Bone marrow (tissue), 2 donors: ENCODE measurements at places on chromosomes 16 and 17.

GRCh38 chr17:48068491-48068961, 20.4 kb downstream of the NFE2L1 start:
- DNase-seq, result no peak

- no peak for DNase-seq
Observed at GRCh38 chr16:58999762-59000161, 265.6 kb upstream of the GOT2 start.

DNA sequence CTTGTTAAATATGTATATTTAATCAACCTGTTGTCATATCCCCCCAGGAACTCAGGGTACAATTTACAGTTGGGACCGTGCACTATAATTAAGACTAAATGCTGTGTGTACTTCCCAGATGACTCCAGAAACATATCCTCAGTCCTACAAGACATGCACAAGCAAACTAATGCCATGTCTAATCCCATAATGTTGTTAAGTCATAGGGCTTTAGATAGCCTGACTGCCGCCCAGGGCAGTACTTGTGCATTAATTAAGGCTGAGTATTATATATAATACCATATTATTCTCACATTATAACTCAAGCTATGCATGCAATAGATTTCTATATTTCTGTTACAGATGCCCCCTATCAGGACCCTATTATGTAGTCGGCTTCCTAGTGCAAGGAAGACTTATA, 20.1 kb upstream of the CPHXL start:
- no peak for DNase-seq

- DNase-seq, result no peak
Observed at GRCh38 chr16:83271123-83271522, 536.7 kb upstream of the HSBP1 start.

GRCh38 chr16:5031601-5032000, 2.1 kb downstream of the NAGPA start:
- DNase-seq, result no peak

- DNase-seq, result no peak
Observed at GRCh38 chr17:51731941-51732722, 426.4 kb downstream of the CA10 start.

DNA sequence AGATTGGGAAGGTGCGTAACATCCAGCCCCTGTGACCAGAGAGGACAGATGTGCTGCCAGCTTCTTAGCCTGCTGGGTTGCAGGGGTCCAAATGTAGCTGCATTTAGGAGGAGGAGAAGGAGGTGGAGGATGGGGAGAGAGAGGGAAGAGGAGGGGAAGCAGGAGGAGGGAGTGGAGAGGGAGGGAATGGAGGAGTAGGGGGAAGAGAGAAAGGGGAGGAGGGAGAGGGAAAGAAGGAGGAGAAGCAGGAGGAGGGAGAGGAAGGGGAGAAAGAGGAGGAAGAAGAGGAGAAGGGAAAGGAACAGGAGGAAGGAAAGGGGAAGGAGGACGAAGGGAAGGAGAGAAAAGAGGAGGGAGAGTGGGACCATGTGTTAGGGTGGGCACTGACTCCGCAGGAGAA, 108.6 kb downstream of the ABCC12 start:
- DNase-seq, result no peak

- DNase-seq, result no peak
Observed at GRCh38 chr16:27085182-27085581, 18.5 kb downstream of the C16orf82 start.

GRCh38 chr17:7650509-7651096, at the start of gene ATP1B2:
TSS of gene ATP1B2 (plus strand) at chr17:7650926. CDS start at chr17:7651519, 593 bp downstream.
- DNase-seq, result peak; percentile 26

GRCh38 chr17:31794111-31794510, 64.9 kb downstream of the COPRS start:
- DNase-seq, result no peak

DNA sequence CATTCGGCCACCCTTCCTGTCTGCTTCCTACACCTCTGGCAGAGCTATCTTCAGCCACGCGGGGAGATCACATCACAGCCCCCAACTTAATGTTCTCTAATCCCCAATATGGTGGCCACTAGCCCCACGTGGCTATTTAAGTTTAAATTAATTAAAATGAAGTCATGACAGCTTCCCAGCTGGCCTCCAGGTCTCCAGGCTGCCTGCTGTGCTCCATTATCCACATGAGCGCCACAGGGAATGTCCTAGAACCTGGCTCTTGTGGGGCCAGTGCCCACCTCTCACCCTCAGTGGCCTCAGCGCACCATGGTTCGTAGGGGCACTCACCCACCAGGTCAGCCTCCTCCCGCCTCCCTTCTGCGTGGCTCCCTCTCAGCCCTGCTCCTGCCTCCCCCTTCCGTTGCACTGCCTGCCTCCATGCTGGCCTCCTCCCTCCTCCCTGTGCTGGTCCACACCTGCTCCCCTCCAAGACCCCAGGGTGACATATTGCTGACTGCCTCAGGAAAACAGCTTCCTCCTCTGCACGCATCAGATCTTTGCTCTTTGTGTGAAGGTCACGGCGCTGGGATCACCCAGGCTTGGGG, 47.7 kb downstream of the IRF8 start:
- no peak for DNase-seq

DNA sequence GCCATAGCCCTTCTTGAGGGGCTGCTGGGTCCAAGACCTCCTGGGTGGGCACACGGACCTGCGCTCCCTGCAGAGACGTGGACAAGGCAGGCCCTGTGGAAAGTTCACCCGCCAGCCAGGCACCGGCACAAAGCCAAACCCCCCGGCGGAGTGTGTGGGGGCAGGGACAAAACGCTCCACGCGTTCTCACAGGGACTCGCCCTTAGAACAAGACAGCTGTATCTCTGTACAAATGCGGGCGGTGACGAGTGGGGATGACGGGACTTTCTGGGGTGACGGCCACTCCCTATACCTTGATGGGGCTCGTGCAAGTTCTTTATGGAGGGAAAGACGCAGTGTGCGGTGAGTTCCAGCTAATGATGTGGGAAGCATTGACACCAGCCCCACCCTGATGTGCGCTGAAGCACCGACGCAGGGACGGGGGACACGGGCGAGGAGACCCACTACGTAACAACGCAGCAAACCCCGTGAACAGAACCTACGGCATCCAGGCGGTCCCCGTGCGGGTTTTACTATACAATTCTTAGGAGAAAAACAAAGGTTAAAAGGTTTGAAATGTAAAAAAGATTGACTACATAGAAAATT, 49.4 kb downstream of the LMF1 start:
- no peak for DNase-seq

DNA sequence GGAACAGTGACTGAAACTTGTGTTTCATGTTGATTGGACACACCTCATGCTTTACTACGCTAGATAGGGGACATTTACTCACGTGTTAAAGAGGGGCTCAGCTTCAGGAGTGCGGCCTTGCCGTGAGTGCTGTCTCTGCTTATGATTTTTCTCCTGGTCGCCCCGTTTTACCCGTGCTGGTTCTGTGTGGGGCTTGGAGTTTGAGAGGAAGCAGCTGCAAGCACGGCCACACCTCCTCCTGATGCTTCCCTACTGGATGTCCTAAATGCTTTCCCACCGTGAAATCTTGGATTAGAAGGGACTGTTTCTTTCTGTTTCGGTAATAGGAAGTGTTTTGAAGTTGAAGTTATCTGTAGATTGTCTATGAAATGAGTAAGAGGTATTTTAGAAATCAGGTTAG, 54.0 kb upstream of the ZNF750 start:
- no peak for DNase-seq

DNA sequence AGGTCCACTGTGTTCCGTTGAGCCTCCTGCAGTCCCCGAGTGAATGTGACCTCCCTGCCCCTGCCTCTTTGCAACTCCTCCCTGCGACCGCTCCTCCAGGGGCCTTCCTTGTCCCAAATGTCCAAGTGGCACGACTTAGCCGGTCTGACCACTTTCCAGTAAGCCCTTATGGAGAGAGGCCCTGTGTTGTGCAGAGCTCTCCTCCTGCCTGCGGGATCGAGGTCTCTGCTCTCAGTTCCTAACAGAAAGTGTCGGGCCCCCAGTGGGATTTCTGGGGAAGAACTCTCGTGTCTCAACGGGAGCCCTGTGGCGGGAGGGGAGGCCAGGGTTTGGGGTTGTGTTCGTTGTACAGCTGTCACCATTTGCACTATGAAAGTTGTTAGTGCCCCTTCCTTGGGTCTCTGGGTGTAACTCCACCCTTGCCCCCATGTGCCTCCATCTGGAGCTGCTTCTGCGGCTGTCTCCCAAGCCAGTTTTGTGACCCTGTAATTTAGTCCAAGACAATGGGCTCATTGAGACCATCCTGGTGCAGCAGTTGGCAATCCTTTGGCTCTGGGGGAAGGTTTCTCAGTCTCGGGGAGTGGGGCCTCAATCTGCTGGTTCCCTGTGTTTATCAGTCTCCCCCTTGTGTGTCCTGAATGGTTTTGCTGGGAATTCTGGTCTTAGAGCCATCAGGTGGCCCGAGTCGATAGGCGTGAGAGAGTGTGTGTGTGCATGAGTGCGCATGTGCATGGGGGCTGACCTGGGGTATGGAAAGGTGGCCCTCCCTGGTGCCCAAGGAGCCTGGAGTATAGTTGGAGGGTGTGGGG, 234.5 kb downstream of the SEC14L1 start:
- DNase-seq, result no peak

- no peak for DNase-seq
Observed at GRCh38 chr17:6509031-6509771, 47.2 kb downstream of the PITPNM3 start.

- no peak for DNase-seq
Observed at GRCh38 chr17:42386777-42387657, 1.2 kb downstream of the STAT3 start.

- DNase-seq, result no peak
Observed at GRCh38 chr16:83117810-83118209, 491.0 kb downstream of the CDH13 start.

DNA sequence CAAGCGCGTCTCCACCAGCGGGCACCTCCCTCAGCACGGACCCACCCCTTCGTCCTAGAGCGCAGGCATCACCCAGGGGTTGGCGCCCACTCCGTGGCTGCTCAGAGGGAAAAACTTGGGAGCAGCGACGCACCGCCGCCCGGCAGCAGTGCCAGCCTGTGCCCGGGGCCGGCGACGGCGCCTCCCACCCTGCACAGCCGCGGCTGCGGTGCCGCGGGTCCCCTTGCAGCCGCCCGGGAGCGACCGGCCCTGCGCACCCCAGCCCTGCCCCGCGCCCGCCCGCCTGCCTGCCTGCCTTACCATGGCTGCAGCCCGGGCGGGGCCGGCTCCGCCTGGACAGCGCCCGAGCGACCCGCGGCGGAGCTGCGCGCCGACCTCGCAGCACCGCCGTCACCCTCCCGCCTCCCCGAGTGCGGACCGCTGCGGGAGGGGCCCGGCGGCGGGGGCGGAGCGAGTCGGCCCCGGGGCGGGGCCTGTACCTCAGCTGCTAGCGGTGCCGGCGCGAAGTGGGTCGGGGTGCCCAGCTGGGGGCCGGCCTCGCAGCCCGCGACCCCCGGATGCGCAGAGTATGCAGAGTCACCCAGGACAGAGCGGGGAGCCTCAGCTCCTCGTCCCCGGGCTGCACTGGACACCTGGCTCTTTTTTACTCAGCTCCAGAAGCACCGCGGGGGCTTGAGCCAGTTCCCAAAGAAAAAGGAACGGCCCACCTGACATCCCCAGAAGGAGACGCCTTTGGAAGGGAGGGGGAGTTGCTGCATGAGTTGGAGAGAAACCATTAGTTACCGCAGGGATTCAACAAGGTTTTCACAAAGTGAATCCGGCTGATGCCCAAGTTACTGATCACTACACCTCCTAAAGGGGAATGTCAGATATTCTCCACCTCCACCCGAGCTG, 17.5 kb upstream of the MTMR4 start:
- DNase-seq, result no peak

DNA sequence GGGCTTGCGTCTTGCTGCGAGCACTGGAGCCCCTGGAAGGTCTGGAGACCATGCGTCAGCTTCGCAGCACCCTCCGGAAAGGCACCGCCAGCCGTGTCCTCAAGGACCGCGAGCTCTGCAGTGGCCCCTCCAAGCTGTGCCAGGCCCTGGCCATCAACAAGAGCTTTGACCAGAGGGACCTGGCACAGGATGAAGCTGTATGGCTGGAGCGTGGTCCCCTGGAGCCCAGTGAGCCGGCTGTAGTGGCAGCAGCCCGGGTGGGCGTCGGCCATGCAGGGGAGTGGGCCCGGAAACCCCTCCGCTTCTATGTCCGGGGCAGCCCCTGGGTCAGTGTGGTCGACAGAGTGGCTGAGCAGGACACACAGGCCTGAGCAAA, 7.4 kb downstream of the MPG start:
- DNase-seq, result no peak
